Stimulated activated CD8-positive, alpha-beta memory T cell treated with anti-CD3 and anti-CD28 coated beads, Interleukin-7, amount 100 ng/mL, for 1 hour (primary cell): ENCODE measurements at places on chromosomes 2 and 18.

- no peak for DNase-seq
Observed at GRCh38 chr18:13463526-13464210, 245.1 kb downstream of the LDLRAD4 start.

- DNase-seq, result no peak
Observed at GRCh38 chr2:99899882-99900281, 242.5 kb downstream of the AFF3 start.

- no peak for DNase-seq
Observed at GRCh38 chr2:42788478-42788793, 3.9 kb downstream of the HAAO start.

DNA sequence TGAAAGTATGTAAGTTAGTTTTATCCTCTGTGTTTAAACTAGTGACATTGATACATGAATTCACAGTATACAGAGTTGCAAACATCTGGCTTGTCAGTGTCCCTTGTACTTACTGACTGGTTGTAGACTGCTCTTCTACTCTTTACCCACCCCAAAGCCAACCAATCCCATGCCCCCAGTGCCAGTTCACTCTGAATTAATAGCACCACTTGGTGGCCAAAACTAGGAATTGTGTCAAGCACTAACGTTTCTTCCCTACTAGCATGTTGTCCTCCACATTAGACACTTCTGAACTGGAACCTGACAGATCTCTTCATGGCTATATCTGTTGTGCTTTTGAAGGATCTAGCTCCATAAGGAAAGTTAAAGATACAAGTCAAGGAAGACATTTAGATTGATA lies 27.2 kb upstream of the OTX1 start:
- DNase-seq, result no peak

GRCh38 chr2:42009657-42010580 lies 37.9 kb upstream of the PKDCC start:
- DNase-seq, result no peak

- DNase-seq, result no peak
Observed at GRCh38 chr18:47754311-47755101, 176.0 kb downstream of the SMAD2 start.

DNA sequence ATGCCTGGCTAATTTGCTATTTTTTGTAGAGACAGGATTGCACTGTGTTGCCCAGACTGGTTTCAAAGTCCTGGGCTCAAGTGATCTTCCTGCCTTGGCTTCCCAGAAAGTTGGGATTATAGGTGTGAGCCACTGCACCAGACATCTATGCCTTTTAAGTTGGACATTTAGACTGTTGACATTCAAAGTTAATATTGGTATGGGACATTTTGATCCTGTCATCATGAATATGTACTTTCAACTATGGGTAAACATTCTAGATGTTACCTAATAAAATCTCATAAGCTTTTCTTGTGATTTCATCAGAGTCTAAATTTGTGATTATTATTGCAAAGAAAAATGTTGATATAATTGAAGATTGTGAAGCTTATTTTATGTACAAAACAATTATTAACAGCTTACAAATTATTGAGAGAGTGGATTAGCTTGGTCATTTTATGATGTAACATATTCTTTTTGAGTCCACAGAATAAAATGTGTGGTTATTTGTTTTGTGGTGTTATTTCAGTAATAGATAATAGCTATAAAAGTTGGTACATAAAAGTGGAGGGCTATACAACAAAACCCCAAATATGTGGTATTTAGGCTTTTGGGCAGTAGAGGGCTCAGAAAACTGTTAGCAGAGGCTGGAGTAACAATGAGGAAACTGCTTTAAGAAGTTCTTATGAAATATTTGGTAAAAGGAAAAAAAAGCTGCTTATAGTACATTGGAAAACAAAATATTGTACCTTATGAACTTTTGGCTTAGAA lies 41.4 kb downstream of the STARD6 start:
- DNase-seq, result no peak

DNA sequence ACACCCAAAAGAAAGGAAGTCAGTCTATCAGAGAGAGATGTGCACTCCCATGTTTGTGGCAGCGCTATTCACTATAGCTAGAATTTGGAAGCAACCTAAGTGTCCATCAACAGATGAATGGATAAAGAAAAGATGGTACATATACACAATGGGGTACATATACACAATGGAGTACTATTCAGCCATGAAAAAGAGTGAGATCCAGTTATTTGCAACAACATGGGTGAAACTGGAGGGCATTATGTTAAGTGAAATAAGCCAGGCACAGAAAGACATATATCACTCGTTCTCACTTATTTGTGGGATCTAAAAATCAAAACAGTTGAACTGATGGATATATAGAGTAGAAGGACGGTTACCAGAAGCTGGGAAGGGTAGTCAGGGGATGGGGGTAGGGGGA lies 99.9 kb upstream of the ZNF516 start:
- no peak for DNase-seq

DNA sequence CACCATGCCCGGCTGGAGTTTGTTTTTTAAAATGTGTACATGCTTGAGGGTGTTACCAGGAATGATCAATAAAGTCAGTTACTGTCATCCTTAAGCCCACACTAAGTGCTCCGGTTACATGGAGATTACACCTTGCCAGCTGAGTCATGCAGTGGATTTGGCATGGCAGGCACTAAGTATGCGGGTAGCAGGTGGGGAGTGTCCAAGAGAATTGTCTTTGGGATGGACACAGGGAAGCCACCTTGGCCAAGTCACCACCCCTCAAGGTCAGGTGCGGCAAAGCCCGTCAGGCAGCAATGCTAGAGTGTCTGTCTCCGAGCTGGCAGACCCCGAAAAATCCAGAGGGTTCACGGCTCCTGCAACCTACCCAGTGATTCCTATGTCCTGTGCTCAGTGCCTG lies 54.8 kb downstream of the GBX2 start:
- DNase-seq, result no peak

GRCh38 chr2:40123746-40124145 lies 328.1 kb downstream of the SLC8A1 start:
- no peak for DNase-seq
